ENCODE measurements at places on chromosomes 3 and 15. TPM values are rescaled to one million over a fixed set of nuclear protein-coding genes. Genes with fewer than 3 reads are reported as not detected.

DNA sequence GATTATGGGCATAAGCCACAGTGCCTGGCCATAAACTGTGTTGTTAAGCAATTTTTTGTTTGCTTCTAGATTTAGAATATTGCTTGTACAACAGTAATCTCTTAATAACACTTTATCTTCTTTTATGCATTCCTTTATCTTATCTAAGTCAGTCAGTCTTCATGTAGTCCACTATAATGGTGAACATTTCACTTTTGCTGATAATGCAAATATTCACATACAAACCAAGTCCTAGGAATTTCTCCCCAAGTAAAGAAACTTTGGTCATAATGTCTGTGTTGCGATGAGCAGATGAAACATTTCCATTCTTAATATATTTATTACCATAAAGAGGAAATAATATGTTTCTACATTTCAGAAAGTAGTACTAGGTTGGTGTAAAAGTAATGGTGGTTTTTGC lies 765.8 kb upstream of the ARRDC4 start:
- no peak for DNase-seq
- H3K27ac ChIP-seq, result no peak overlapping the region
- H3K4me1 ChIP-seq, result no peaks in the 10 kb centered on the region
- no peak overlapping the region for H3K4me3 ChIP-seq
- H3K36me3 ChIP-seq, result no peaks in the 10 kb centered on the region
- H3K27me3 ChIP-seq, result no peaks in the 10 kb centered on the region

- H3K36me3 ChIP-seq, result peaks cover 1% of the 10 kb centered on the region
- no peaks in the 10 kb centered on the region for H3K4me1 ChIP-seq
- H3K27ac ChIP-seq, result no peak overlapping the region
- no peaks in the 10 kb centered on the region for H3K27me3 ChIP-seq
- DNase-seq, result no peak
Observed at GRCh38 chr3:130677343-130677742, 69.3 kb downstream of the PIK3R4 start.

DNA sequence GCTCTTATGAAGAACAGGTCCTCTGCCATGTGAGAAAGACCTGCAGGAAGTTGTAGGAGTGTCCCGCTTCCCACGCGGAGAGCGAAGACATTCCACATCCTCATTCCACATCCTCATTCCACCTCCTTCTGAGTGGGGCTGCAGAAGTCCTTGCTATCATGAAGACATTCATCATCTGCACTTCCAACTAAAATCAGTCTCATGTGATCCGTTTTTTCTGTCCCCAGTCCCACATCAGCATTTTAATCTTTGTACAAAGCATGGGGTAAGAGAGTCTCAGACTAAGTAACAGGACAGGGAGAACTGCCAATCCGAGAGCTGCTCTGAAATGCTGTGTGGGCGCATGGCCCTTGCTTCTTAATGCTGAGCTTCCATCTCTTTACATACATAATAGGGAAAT lies 227.2 kb downstream of the RSRC1 start:
- H3K4me3 ChIP-seq, result no peak overlapping the region
- no peaks in the 10 kb centered on the region for H3K27me3 ChIP-seq
- no peak overlapping the region for H3K27ac ChIP-seq
- no peaks in the 10 kb centered on the region for H3K36me3 ChIP-seq

DNA sequence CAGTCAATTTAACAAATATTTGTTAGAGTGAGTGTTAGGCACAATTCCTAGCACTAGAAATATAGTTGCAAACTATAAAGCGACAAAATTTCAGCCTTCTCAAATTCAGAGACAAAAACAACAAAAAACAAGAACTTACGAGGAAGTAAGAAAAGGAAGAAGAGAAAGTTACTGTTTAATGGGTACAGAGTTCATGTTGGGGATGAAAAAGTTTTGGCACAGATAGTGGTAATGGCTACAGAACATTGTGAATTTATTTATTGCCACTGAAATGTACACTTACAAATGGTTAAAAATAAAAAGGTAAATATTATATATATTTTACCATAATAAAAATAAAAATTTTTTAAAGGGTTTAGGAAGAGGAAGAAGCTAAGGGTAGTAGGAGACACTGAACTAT lies 21.3 kb downstream of the CCDC14 start:
- DNase-seq, result no peak
- H3K27me3 ChIP-seq, result no peaks in the 10 kb centered on the region
- H3K36me3 ChIP-seq, result peaks cover 2% of the 10 kb centered on the region
- no peak overlapping the region for H3K4me3 ChIP-seq

- no peaks in the 10 kb centered on the region for H3K36me3 ChIP-seq
- no peak overlapping the region for H3K4me3 ChIP-seq
- DNase-seq, result peak; percentile 1
- H3K27ac ChIP-seq, result no peak overlapping the region
- H3K4me1 ChIP-seq, result peaks cover 4% of the 10 kb centered on the region
Observed at GRCh38 chr3:132911741-132912415, 126.3 kb upstream of the TMEM108 start.

- no peak overlapping the region for H3K27ac ChIP-seq
- H3K27me3 ChIP-seq, result no peaks in the 10 kb centered on the region
- DNase-seq, result no peak
Observed at GRCh38 chr3:169475576-169475975, 187.9 kb downstream of the MECOM start.

GRCh38 chr15:29942143-29942542 lies 119.9 kb upstream of the TJP1 start:
- H3K4me3 ChIP-seq, result no peak overlapping the region
- H3K4me1 ChIP-seq, result peaks cover 4% of the 10 kb centered on the region
- no peaks in the 10 kb centered on the region for H3K36me3 ChIP-seq
- no peaks in the 10 kb centered on the region for H3K27me3 ChIP-seq

Gene ASB14
- total RNA-seq, result not detected

GRCh38 chr15:66293419-66294156 lies at the start of gene DIS3L:
DIS3L (plus strand) TSS chr15:66293568; CDS start chr15:66293597, 29 bp downstream.
- DNase-seq, result peak; percentile 54
- H3K27me3 ChIP-seq, result no peaks in the 10 kb centered on the region
- peak within 1 kb of the TSS; percentile 58 for H3K27ac ChIP-seq
- H3K36me3 ChIP-seq, result no peaks in the 10 kb centered on the region
- peak within 1 kb of the TSS; percentile 61 for H3K4me3 ChIP-seq

GRCh38 chr3:168034152-168034928 lies 61.4 kb downstream of the GOLIM4 start:
- H3K27ac ChIP-seq, result no peak overlapping the region
- no peaks in the 10 kb centered on the region for H3K27me3 ChIP-seq
- H3K36me3 ChIP-seq, result no peaks in the 10 kb centered on the region

- no peak for DNase-seq
- H3K36me3 ChIP-seq, result peaks cover under 1% of the 10 kb centered on the region
- H3K4me1 ChIP-seq, result no peaks in the 10 kb centered on the region
- H3K4me3 ChIP-seq, result no peak overlapping the region
- no peak overlapping the region for H3K27ac ChIP-seq
Observed at GRCh38 chr3:188385295-188385694, 231.3 kb downstream of the LPP start.

DNA sequence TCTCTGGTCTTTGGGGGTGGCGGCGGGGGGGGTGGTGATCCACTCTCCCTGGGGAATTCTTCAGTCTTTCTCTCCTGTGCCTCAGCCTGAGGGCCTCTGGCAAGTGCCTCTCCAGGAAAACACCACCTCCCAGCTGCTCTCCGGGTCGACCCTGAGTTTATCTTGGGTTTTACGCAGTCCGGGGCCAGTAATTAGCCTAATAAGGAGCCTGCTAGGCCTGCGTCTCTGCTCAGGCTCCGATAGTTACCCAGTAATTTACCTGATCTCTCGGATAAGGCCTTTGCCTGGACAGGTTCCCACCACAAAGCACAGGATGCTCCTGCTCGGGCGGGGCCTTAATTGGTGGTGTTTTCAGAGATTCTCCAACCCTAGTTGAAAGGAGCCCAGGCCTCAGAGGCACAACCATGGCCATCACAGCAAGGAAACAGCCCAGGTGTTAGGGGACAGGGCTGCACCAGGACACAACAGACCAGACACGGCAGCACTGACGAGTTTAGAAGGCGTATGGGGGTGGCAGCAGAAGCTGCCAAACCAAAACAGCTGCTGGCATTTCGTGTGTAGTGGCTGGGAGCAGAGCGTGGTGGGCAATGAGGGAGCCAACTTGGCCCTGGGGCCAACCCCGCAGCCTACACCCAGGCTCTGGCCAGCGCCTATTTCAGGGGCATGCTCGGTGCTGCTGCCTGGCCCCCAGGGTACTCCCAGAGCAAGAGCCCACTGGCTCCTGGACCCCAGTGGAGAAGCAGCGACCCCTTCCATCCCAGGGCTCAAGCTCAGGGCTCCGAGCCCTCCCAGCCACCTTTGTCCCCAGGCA lies 71.4 kb downstream of the KLF13 start:
- no peaks in the 10 kb centered on the region for H3K27me3 ChIP-seq
- DNase-seq, result no peak
- H3K4me3 ChIP-seq, result no peak overlapping the region
- H3K36me3 ChIP-seq, result no peaks in the 10 kb centered on the region

- no peaks in the 10 kb centered on the region for H3K36me3 ChIP-seq
- no peaks in the 10 kb centered on the region for H3K4me1 ChIP-seq
- no peak for DNase-seq
- H3K27ac ChIP-seq, result no peak overlapping the region
Observed at GRCh38 chr3:120566243-120566975, 29.7 kb upstream of the NDUFB4 start.

DNA sequence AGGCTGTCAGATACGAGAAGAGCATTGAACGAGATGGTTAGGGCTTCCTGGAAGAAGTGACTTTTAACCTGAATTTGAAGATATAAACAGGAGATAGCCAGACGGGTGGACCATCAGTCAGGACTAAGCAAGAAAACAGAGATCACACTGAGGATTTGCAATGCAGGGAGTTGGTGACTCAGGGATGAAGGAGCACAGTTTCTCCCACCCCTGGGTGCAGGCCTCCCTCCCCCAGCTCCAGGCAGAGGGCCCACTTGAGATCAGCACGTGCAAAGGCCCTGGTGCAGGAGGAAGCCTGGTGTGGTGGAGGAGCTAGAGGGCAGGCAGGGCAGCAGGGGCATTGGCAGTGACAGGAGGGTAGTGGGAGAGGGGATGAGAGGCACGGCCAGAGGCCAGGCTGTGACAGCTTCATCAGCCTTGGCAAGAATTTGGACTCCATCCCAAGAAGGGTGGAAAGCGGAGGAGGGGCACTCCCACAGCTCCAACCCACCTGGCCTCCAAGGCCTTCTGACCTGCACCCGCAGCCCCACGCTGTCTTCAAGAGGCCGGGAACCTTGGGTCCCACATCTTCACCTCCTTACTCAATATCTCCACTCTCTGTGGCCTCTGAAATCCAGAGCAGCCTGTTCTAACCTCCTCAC lies 8.7 kb upstream of the PCSK6 start:
- no peak overlapping the region for H3K27ac ChIP-seq
- DNase-seq, result no peak
- H3K27me3 ChIP-seq, result peaks cover 18% of the 10 kb centered on the region
- H3K36me3 ChIP-seq, result no peaks in the 10 kb centered on the region

All from fibroblast of lung (primary cell).